ENCODE measurements at places on chromosomes 3 and 15.

GRCh38 chr3:147705651-147706051 lies 296.5 kb downstream of the ZIC1 start:
- DNase-seq = no peak

DNA sequence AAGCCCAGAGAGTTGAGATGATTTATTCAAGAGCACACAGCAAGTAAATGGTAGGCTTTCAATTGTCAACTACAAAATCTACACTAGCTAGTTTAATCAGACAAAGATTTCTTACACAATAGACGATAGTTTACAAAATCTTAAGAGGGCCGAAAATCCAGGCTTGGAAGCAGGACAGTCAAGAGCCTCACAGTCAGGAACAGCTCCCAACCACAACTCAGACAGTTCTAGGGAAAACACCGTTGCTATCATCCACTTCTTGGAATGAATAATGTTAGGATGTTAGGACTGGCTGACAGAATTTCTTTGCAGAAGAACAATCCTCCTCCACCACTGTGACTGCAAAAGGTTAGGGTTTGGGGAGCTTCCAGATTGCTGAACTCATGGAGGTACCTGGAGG lies 290.8 kb upstream of the ZPLD1 start:
- no peak for DNase-seq

GRCh38 chr3:118886708-118887107 lies 147.9 kb downstream of the IGSF11 start:
- DNase-seq = no peak

DNA sequence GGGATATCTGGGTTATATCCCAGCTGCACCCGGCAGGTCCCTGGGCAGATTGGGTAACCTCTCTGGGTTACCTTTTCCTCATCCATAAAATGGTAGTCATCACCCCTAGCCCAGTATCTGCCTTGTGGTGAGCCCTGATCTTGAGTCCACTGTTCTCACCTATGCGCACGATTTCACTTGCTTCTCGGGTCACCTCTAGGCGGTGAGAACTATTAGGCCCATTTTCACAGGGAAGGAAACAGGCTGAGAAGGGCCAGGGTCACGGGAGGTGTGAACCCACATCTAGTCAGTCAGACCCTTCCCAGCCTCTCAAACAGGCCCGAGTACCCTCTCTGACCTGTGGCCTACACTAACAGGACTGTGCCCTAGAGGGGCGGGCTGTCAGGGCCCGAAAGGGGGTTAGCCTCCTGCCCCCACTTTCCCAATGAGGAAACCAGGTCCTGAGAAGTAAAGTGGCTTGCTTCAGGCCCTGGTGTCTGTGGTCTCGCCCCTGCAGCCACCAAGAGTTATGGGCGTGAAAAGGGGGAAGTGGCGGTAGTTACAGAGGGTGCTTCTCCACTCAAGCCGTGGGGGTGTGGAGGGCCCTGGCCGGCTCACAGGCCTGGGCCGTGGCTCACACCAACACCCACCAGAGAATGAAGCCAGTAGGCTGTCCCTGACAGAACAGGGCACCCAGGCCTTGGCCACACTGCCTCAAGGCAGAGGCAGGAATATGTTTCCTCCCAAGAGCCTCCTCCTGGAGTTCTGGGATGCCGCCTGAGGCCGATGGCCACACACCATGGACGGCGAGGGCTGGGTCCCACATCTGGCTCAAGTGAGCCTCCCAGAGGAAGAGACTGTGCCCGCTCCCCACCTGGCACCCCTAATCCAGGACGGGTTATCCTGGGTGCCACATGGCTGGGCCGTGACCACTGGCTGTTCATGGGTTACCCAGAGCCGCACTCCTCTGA lies 19.5 kb downstream of the PSTPIP1 start:
- DNase-seq = no peak

DNA sequence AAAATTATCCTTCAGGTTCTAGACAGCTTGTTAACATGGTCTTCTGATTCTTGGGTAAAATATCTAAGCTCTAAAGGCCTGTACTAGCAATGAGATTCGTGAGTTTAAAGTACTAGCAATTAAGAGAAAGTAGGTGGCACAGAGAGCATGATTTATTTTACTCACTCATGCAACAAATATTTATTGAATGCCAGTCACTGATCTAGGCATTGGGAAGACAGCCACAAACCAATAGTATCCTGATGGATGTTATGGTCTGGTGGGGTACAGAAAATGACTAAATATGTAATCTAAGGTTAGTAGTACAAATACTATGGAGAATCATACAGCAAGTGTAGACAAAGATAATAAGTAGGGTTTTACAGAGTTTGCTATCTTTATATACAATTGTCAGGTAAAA lies 751.3 kb downstream of the ZNF385D start:
- no peak for DNase-seq

DNA sequence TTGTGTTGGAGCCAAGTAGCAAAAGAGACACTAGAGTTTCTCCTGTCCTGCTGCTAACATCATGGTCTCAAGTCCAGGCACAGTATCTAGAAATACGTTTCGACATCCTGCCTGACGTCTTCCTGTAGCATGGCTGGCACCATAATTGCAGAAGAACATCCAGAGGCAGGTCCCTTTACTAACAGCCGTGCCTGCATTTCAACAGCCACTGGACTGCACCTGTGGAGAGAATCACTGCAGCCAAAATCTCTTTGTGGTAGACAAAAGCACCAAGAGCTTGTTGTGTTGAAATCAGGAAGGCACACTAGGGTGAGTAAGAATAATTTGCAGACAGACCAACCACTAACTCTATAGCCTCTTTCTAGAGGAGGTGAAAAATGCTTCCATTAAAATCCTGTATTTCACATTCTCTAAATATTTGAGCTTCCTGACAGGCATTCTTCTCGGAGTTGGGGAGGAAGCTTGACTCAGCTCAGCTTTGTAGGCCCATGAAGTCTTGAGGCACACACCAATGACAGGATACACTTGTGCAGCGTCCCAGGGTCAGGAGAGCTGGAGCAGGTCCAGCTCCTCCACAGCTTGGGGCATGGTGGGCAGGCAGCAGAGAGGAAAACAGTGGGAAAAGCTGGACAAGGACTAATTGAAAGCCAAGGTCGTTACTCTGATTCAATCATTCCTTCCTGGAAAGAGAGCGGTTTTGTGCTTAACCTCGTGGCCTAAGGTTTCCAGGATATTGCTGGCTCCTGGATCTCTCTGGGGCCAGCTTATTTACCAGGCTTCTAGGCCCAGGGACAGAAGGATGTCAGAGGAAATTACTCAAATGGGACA lies 244.9 kb downstream of the FAM43A start:
- no peak for DNase-seq

- no peak for DNase-seq
Observed at GRCh38 chr3:99418209-99418635, 220.2 kb upstream of the COL8A1 start.

- DNase-seq = no peak
Observed at GRCh38 chr3:143511174-143511879, 336.9 kb downstream of the SLC9A9 start.

GRCh38 chr15:75451202-75451673 lies 252 bp downstream of the SIN3A start:
- DNase-seq = no peak

DNA sequence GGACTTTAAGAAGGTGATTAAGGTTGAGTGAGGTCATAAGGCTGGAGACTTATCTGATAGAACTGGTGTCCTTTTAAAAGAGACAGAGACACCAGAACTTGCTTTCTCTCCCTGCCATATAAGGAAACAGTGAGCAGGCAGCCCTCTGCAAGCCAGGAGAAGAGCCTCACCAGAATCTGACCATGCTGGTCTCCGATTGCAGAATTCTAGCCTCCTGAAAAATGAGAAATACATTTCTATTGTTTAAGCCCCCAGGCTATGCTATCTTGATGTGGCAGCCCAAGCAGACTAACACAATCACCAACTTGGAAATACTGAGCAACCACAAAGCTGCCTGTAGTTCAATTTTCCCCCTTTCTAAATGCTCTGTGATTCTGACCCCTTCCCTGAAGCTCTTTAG lies 161.4 kb upstream of the RARB start:
- DNase-seq = no peak

DNA sequence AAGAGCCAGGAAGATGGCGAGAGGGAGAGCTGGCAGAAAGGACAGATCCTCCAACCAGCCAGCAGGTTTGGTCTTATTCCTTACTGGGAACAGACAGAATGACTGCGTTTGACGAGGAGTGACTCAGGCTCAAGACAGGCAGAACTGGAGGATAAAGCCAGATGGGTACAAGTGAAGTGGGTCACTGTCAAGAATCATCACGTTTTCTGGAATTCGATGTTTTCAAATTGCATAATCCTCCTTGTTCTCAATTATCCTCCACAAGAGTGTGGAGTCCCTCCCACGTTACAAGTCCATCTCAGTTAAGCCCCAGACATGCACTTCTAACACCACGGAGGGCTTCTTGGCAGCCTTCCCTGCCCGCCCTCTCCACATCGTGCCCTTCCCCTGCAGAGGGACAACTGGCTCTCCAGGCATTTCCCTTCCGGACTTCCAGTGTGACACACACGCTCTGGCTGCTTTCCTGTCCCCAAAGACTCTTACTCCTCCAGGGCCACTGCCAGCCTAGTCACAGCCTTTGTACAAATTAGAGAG lies 183.1 kb downstream of the CHST2 start:
- DNase-seq = no peak

DNA sequence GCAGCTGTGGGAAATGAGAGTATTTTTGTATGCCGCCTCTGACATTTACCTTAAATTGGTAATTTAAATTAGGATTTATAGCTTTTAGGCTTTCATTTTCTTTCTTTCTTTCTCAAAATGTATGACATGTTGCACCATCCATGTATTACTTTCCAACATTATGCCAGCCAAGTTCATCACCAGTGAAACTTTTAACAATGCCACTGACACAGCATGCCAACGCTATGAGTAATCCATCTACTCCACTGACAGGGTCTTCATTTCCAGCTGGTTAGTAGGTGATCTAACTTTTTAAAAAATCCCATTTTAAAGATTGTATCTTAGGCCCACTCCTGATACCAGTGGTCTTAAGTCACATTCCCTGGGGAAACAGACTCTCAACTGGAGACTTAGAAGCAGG lies 21.8 kb upstream of the CLDN16 start:
- no peak for DNase-seq

DNA sequence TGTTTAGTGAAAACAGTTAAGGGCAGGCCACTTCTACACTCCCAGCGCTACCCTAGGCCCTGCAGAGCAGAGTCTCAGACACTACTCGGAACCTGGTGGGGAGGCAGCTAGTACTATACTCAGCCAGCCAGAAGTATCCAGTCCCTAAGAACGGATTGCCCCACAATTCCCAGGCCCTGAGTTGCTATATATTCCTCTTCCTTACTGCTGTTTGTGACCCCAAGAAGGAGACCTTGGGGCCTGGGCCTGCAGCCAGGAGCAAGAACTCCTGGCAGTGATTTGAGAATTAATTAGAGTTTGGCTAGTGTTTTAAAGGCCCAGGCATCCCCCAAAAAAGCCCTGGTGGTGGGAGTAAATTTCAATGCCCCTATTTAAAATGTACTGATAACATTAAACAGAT lies 87.7 kb downstream of the RBPMS2 start:
- DNase-seq = no peak

DNA sequence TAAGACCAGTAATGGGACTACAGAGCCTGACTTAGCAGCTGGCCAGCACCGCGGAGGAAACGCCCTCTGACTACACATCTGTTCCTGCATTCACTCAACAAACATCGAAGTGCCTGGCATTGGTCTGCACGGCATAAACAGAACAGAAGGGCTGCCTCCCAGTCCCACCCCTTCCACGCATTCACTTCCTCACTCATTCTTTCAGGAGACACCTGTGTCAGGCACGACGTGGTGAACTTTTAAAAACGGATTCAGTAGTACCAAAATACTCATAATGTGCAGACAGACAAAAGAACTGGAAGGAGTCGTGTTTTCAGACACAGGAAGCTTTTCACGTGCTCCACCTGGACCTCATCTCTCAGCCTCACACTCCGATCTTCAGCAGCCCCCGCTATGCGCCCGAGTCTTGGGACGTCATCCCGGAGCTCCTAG lies 123.3 kb downstream of the XXYLT1 start:
- DNase-seq = no peak

DNA sequence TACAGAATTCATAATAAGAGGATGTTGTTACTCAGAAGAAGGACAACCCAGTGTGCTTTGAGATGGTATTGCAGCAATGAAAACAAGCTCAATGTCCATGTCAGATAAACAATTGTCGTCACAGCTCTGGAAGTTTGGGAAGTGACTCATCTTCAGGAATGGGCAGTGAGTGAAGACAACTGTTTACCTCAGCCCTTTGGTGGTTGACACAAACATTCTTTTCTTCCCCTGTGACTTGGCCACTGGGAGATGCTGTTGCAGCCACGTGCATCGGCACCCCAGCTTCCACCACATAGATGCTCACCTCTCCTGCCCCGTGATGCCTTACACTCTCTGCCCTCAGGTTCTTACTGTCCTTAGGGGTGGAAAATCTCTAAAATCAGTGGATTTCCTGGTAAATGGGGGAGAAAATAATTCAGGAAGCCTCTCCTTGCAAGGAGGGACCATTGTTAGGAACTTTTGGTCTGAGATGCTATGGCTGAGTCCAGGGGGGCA lies 114.1 kb upstream of the GALNT15 start:
- no peak for DNase-seq

DNA sequence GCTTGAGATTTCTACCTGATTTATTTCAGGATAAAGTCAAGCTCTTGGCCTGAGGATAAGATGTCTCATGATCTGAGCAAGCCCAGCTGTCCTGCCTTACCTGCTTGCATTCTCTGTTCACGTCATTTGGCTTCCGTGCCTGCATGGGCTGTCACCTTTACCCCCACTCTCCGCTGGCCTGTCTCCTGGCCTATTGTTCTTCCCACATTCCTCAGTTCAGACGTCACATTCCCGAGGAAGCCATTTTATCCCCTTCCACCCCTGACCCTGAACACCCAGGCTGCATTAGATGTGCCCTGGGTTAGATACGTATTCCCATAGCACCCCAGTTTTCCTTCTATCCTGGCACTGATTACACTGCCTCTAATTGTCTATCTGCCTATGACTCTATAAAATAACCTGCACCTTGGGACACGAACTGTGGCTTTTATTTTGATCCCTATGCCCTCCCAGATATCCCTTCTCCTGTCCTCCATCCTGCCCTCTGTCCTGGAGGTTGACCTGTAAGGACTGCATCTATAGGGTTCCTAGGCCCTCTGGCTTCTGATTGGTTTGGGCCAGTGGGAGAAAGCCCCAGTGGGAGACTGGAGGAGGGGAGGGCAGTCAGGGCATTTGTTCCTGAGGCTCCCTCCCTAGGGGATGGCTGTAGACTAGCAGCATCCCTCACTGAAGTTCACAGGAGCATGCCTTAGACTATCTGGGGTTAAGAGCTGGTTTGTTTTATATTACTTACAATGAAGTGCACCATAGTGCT lies 19.2 kb upstream of the UBE2Q2 start:
- DNase-seq = no peak
